ENCODE measurements at places on chromosomes 7 and 10.

DNA sequence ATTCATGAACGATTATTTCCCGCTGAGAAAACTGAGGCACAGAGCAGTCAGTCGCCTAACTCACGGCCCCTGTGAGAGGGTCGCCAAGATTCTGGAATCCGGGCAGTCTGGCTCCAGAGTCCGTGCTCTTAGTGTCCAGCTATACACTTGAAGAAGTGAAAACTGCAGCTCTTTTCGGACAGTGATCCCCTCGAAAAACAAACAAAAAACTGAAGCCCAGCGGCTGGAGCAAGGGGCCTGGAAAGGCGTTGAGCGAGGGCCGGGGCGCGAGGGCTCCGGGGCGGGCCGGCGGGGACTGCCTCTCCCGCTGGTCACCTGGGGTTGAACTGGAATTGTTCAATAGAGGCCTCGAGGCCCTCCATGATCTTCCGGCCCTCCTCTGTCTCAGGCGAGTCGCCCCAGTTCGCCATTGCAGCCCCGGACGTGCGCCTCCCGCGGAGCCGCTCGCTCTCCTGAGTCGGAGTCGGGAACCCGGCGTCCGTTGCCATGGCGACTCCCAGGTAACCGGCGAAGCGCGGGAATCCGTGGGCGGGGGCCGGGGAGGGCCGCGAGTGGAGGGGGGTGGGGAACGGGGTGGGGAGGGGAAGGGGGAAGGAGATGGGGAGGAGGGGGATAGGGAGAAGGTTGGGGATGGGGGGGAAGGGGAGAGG lies 881 bp downstream of the C10orf67 start:
- peak; percentile 64 for DNase-seq

- no peak for DNase-seq
Measured at GRCh38 chr10:29959586-29959985, 99.8 kb downstream of the JCAD start.

- DNase-seq, result no peak
Measured at GRCh38 chr7:154853063-154853726, 149.7 kb downstream of the PAXIP1 start.

GRCh38 chr7:158416283-158416933 lies 171.2 kb downstream of the PTPRN2 start:
- DNase-seq, result no peak

DNA sequence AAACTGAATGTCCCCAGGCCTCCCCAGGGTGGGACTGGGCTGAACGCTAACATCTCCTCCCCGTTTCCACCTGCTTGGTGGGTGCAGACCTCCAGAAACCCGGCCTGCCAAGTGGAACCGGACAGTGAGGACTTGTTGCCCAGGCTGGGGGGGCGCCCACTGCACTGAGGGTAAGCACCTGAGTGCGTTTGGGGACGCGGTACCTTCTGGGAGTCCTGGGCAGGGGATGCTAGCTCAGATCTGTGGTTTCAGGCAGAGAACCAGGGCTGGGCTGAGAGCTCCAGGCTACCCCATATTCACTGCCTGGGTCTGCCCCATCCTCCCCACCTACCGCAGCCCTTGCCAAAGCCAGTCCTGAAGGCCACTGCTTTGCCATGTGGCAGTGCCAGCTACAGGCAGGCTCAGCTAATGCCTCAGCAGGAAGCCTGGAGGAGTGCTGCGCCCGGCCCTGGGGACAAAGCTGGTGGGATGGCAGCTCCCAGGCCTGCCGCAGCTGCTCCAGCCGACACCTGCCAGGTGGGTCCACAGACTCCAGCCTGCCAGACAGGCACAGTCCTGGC lies 3.5 kb upstream of the ZNF467 start:
- no peak for DNase-seq

DNA sequence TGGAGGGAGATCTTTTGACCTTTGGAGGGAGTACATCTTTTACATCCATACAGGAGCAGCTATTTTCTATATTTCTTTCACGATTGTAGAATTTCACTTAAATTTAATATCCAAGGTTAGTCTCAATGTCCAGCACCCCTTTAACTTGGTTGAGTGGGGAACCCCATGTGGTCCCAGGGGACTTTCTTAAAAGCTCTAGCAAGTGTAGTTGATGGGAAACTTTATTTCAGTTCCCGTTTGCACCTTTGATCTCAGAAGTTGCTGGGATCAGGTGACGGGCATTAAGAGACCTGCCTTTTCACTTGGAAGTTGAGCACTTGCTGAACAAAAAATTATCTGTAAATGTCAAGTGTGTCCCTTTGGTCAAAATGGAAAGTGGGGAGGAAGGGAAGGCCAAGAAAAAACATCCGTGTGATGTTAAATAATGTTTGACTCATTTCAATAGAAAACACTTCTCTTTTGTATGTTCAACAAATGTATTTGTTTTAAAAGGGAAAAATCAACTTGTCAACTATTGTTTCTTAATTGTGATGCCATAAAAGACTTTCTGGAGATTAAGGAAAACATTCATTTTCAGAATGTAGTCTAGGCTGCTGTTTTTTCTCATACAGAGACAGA lies 370.1 kb upstream of the GALNT17 start:
- no peak for DNase-seq

DNA sequence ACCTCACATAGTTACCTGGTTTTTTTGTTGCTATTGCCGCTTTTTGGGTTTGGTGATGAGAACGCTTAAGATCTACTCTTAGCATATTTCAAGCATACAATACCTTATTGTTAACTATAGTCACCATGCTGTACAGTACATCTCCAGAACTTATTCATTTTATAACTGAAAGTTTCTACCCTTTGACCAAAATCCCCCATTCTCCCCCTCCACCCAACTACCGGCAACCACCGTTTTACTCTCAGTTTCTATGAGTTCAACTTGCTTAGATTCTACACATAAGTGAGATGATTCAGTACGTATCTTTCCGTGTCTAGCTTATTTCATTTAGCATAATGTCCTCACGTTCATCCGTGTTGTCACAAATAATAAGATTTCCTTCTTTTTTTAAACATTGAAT lies 86.7 kb upstream of the IL6 start:
- no peak for DNase-seq

DNA sequence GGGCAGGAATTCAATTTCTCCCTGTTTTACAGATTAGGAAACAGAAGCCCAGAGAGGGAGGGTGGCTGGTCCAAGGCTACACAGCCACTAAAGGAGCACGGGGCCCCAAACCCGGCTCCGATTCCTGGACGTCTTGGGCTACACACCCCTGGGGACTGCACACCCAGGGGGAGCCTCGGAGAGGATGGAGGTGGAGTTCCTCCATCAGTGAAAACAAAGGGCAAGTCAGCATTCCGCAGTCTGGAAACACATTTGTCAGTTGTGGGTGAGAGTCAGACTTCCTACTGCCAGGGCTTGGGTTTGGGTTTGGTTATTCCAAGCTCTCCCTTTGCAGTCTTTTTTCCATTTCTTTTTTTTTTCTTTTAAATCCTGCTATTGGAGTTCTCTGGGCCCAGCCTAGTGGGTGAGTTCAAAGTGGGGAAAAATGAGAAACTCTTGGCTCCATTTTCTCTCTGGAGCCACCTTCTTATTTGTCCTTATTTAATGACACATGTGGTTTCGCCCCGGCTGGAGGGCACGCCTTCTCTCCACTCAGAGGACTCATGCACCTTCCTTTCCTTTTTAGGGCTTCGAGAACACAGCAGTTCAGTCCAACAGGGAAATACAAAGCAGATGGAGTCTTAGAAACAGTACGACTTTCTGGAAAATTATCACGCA lies 59.9 kb upstream of the AQP1 start:
- DNase-seq, result no peak

GRCh38 chr7:27098578-27099451 lies 3.0 kb upstream of the HOXA1 start:
- no peak for DNase-seq

DNA sequence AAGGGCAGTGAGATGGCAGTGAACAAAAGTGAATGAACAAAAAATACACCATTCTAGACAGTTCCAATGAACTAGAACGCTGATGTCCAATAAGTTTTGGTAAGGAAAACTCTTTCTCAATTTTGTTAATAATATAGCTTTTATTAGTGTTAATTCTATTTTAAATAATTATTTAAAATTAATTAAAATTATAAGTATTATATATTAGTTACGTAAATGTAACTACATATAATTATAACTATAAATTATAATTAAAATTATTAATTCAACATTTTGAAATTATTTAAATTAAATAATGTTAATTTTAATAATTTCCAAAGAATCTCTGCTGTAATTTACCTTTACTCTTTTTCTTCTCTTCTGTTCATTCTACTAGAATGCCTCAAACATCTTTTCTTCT lies 5.4 kb downstream of the SRI start:
- no peak for DNase-seq

DNA sequence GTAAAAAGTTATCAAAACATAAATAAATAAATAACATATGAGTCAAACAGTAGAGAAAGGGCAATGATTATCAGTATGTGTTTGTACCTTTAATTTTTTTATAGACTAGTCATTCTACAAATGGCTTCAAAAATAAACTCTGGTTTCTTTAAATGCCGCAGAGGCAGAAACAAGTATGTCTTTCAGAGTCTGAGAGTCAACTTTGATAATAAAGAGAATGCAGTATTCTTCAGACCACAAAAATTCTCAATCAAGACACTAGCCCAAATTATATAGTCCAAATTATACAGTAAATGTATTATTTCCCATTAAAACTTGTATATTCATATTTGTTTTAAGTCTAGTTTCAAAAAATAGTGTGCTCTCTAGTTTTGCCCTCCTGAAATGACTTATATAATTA lies 1142.3 kb downstream of the NXPH1 start:
- no peak for DNase-seq

- DNase-seq, result no peak
Measured at GRCh38 chr7:67962863-67963262, 966.2 kb downstream of the TYW1 start.

DNA sequence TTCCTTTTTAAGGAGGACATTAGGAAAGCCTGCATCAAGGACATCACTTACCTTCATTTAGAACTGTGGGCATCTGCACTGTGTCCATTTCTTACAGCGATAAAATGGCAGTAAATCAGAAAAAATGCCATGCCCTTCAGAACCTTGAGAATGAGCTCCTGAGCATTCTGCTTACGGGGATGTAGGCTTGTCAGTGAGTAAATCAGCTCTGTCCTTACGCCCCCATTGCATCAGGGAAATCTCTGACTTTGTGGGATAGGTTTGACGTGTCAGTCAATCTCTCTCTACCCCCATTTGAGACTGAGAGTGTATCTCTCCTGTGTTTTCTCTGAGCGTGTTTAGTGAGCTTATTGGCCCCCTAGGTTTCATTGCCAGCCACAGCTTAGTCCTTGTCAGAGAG lies 837.1 kb downstream of the LRMDA start:
- DNase-seq, result no peak

GRCh38 chr10:31126593-31126992 lies 94.9 kb upstream of the ZNF438 start:
- no peak for DNase-seq

DNA sequence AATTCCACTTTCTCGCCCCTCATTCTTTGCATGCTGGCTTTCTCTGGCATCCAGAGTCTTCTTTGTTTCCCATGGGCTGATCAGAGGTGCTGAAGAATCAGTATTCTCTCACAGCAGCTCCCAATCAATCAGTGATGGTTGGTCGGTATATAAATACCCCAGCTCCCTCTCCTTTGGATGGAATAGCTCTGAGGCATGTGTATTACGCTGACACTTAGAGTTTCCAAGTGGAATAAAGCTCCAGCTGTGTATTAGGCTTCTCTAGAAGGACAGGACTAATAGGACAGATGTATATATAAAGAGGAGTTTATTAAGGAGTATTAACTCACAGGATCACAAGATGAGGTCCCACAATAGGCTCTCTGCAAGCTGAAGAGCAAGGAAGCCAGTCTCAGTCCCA lies 218.3 kb upstream of the GRB10 start:
- no peak for DNase-seq

GRCh38 chr10:47381427-47382379 lies 2.4 kb downstream of the ZNF488 start:
- peak; percentile 26 for DNase-seq

GRCh38 chr7:142750321-142750938 lies 1.2 kb downstream of the PRSS1 start:
- DNase-seq, result no peak

DNA sequence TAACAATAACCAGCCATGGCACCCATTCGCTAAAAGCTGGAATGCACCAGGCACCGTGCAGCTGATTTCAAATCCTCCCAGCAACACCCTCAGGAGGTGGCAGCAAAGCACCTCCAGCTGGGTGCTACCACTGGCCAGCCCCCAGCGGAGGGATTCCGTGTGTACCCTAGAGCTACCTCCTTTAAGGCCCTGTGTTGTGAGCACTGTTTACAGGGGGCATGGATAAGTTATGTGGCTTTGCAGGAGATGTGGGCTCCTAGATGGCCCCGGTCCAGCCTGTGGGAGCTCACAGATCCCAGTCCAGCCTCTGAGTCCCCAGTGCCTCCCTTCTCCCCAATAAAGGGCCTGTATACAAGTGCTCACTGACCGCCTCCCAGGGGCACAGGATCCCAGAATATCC lies 27.1 kb downstream of the TNRC18 start:
- DNase-seq, result no peak

GRCh38 chr7:40716052-40716451 lies 581.2 kb downstream of the SUGCT start:
- DNase-seq, result no peak

DNA sequence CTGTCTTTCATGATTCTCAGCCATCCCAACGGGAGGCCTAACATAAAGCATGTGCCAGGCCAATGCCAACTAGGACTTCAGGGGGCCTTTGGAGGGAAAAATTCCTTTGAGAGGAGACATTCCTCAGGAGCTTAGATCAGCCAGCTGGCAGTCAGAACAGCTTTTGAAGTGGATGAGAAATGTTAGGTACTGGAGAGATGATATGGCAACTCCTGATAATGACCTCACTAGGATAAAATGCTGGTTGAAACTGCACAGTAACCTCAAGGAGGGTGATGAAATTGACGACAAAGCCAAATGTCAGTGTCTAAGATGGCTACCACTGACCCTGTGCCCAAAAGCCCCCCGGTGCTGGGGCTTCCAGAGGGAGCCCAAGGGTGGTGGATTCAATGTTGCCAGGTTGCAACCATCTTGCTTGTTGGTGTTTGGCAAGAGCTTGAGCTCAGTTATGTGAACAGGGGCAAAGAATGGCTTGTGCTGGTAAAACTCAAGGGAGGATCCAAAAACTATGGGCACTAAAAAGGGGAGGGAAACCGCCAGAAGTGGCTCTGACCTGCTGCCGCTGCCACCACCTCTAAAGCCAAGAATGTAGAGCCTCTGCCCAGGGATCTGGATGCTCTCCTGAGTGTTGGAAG lies 121.2 kb downstream of the UBE2H start:
- DNase-seq, result no peak

DNA sequence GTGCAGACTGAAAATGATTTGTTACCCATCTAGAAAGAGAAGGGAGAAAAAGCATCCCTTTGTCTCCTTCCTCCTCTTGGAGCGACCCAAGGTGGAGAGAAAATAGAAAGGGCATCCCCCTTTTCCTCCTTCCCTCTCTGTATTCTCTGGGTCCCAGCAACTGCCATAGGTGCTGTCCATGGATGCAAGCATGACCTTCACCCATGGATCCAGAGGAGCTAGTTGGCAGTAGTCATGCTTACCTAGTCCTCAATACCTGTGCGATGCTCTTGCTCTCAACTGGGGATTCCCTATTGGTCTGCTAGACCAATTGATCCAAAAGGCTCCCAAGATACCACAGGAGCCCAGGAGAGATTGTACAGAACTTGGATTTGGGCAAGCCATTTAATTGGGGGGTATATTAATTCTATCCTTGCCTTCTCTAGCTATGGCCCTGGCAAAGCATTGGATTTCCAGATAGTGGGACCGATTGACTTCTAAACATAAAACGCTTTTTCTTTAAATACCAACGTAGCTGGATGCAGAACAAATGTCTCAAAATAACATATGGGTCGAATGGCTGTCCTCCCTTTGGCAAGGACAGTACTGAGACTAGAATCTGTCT lies 547.8 kb upstream of the IGFBP3 start:
- no peak for DNase-seq

- no peak for DNase-seq
Measured at GRCh38 chr7:116710764-116711452, 38.9 kb downstream of the MET start.

All from caudate nucleus (tissue), 63 donors.